CD4-positive, alpha-beta T cell (primary cell): ENCODE measurements at places on chromosomes 1 and 21.

GRCh38 chr1:102942324-102942723 lies 166.0 kb downstream of the COL11A1 start:
- no peak for DNase-seq
- no peaks in the 10 kb centered on the region for H3K27me3 ChIP-seq
- H3K4me3 ChIP-seq = no peak overlapping the region
- H3K4me1 ChIP-seq = no peaks in the 10 kb centered on the region
- H3K27ac ChIP-seq = no peak overlapping the region

GRCh38 chr1:32884726-32885125 lies 1.6 kb upstream of the HPCA start:
- H3K4me1 ChIP-seq = peaks cover 13% of the 10 kb centered on the region
- no peak overlapping the region for H3K4me3 ChIP-seq
- peaks cover 71% of the 10 kb centered on the region for H3K27me3 ChIP-seq
- DNase-seq = no peak
- no peaks in the 10 kb centered on the region for H3K36me3 ChIP-seq

- H3K27me3 ChIP-seq = no peaks in the 10 kb centered on the region
- H3K4me3 ChIP-seq = no peak overlapping the region
- H3K4me1 ChIP-seq = no peaks in the 10 kb centered on the region
Observed at GRCh38 chr1:224404916-224405603, 29.5 kb downstream of the WDR26 start.

- no peaks in the 10 kb centered on the region for H3K4me1 ChIP-seq
- H3K4me3 ChIP-seq = no peak overlapping the region
- peaks cover 2% of the 10 kb centered on the region for H3K27me3 ChIP-seq
- no peak overlapping the region for H3K27ac ChIP-seq
- no peak for DNase-seq
Observed at GRCh38 chr1:36536727-36537126, 54.0 kb upstream of the CSF3R start.

- H3K27me3 ChIP-seq = no peaks in the 10 kb centered on the region
- H3K36me3 ChIP-seq = peaks cover 3% of the 10 kb centered on the region
- no peak for DNase-seq
Observed at GRCh38 chr1:20978413-20978812, 191.3 kb upstream of the HP1BP3 start.

GRCh38 chr1:204146309-204146708 lies 5.5 kb downstream of the ETNK2 start:
- H3K36me3 ChIP-seq = no peaks in the 10 kb centered on the region
- no peak overlapping the region for H3K4me3 ChIP-seq
- peaks cover 6% of the 10 kb centered on the region for H3K4me1 ChIP-seq
- DNase-seq = no peak
- no peak overlapping the region for H3K27ac ChIP-seq
- no peaks in the 10 kb centered on the region for H3K27me3 ChIP-seq

DNA sequence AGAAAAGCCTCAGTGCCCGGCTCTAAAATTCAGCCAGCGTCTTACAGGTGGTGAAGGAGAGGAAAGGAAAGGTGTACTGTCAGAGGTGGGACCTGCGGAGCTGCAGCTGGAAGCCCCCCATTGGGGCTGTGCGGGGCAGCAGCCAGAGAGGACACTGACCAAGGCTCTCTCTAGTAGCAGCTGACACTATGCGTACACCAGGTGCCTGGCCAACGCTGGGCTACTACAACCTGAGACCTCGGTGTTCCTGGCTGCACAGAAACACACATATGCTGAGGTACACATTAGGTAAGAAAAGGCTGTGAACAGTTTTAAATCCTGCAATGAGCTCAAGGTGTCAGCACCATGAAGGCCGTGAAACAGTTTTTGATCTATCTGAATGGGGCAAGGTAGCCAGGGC lies 55.5 kb upstream of the EDN2 start:
- H3K36me3 ChIP-seq = peaks cover 6% of the 10 kb centered on the region
- H3K27ac ChIP-seq = no peak overlapping the region
- no peaks in the 10 kb centered on the region for H3K27me3 ChIP-seq
- H3K4me3 ChIP-seq = no peak overlapping the region
- peaks cover 9% of the 10 kb centered on the region for H3K4me1 ChIP-seq
- no peak for DNase-seq

GRCh38 chr1:54137534-54138061 lies 15.2 kb downstream of the CDCP2 start:
- H3K27me3 ChIP-seq = no peaks in the 10 kb centered on the region
- no peaks in the 10 kb centered on the region for H3K4me1 ChIP-seq
- no peak for DNase-seq
- no peak overlapping the region for H3K27ac ChIP-seq
- no peak overlapping the region for H3K4me3 ChIP-seq
- H3K36me3 ChIP-seq = no peaks in the 10 kb centered on the region

DNA sequence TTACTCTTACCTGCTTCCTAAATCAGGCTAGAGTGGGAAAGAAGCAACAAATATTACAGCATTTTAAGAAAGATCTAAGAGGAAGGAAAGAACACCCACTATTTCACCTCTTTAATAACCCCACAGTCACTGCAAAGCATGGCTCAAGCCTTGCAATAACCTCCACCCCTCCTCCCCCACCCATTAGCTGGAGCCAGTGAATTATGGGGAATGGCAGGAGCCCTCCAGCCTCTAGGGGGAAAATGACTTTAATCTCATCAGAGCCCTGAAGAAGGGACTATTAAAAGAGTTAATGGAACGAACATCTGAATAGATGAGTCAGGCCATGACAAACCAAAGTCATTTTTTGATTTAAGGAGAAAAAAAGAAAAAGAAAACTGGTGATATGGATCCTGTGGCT lies 630.7 kb upstream of the PLXNA2 start:
- no peak overlapping the region for H3K27ac ChIP-seq
- no peaks in the 10 kb centered on the region for H3K27me3 ChIP-seq
- DNase-seq = no peak
- no peaks in the 10 kb centered on the region for H3K36me3 ChIP-seq
- H3K4me1 ChIP-seq = no peaks in the 10 kb centered on the region
- H3K4me3 ChIP-seq = no peak overlapping the region

GRCh38 chr1:1760715-1761114 lies 17.6 kb downstream of the NADK start:
- H3K4me1 ChIP-seq = no peaks in the 10 kb centered on the region
- DNase-seq = no peak
- no peak overlapping the region for H3K27ac ChIP-seq

DNA sequence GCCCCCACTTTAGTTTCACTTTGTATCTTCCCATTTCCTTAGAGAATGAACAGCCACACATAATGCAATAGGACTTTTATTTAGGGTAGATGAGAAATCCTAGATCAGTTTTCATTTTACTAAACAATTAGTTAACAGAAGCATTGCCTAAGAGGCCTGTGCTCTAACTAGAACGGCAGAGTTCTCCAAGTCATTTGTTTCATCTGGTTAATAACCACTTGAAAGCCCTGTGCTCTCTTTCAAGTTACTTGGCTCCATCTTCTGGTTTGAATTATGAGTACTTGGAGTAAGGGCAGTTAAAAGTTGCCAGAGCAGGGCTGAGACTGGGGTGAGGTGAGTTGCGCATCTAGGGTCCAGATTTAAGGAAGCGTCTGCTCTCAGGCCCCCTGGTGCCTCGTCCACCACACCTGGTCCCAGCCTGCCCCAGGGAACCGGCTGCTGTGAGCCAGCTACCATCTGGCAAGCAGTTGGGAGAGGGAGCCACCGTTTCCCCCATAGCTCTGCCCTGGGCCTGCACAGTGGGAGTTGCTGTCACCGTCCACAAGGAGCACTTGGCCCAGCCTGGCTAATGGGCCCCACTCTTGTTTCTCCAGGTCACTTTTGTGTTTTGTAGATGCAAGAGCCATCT lies 18.1 kb upstream of the SLC44A3 start:
- H3K4me1 ChIP-seq = peaks cover 5% of the 10 kb centered on the region
- H3K27me3 ChIP-seq = no peaks in the 10 kb centered on the region
- H3K4me3 ChIP-seq = no peak overlapping the region

DNA sequence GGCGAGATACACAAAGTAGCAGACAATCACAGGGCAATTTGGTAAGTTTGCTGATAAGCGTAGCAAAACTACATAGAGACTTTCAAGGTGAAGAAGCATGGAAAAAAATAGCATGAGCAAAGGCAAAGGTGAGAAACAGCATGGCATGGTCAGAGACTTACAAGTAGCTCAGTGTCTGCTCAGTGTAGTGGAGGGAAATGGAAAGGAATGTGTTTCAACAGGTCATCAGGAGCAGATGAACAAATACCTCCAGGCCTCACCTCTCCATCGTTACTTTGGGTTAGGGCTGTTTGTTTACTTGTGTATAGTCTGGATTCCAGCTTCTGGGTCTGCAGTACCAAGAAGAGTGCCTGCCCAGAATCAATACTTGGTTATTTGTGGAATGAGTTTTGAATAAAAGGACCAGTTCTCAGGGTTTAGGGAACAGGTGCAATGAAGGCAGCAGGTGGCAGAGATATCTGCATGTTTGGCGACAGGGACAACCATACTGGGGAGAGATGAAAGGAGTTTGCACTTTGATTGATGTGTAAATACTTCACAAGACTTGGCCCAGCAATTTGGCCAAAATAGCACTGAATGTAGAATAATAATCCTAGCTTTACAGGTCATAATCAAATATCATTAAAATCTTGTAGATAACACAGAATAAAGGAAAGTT lies 97.0 kb upstream of the FGGY start:
- no peaks in the 10 kb centered on the region for H3K36me3 ChIP-seq
- no peak for DNase-seq
- H3K27me3 ChIP-seq = no peaks in the 10 kb centered on the region
- H3K4me1 ChIP-seq = no peaks in the 10 kb centered on the region
- H3K4me3 ChIP-seq = no peak overlapping the region

- H3K4me3 ChIP-seq = no peak overlapping the region
- DNase-seq = no peak
Observed at GRCh38 chr21:42799516-42799915, 79.8 kb downstream of the WDR4 start.

- no peak for DNase-seq
- H3K4me1 ChIP-seq = no peaks in the 10 kb centered on the region
- no peak overlapping the region for H3K4me3 ChIP-seq
- no peaks in the 10 kb centered on the region for H3K36me3 ChIP-seq
- H3K27ac ChIP-seq = no peak overlapping the region
Observed at GRCh38 chr1:201603613-201604232, 64.8 kb downstream of the NAV1 start.

GRCh38 chr1:195462646-195463045 lies 1145.6 kb downstream of the KCNT2 start:
- no peaks in the 10 kb centered on the region for H3K36me3 ChIP-seq
- no peak for DNase-seq
- no peak overlapping the region for H3K4me3 ChIP-seq
- no peaks in the 10 kb centered on the region for H3K27me3 ChIP-seq
- H3K27ac ChIP-seq = no peak overlapping the region
- H3K4me1 ChIP-seq = no peaks in the 10 kb centered on the region

DNA sequence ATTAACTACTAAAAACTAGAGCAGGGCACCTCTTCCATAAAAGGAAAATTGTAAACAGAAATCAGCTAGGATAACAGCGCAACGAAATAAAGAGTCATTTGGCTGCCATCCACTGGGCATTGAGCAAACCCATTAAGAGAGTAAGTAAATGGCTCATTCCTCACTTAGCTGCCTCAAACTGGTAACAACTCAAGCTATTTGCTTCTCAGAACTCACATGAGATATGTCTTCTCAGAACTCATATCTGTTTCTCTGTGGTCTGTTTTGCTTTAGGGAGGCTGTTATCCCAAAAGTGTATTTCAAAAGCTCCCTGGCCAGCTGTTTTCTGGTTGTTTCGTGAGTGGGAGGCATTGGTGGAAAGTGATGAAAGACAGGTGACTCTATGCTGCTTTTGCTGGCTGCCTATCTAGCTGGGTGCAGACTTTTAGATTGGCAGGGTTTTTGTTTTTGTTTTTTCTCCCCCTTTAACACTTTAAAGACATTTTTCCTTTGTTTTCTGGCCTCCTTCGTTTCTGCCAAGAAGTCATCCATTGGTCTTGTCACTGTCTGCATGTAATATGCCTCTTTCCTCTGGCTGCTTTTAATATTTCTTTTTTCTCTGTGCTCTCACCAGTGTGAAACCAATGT lies 269.2 kb upstream of the RGS18 start:
- no peaks in the 10 kb centered on the region for H3K36me3 ChIP-seq
- H3K27ac ChIP-seq = no peak overlapping the region
- DNase-seq = no peak
- no peaks in the 10 kb centered on the region for H3K4me1 ChIP-seq
- H3K27me3 ChIP-seq = no peaks in the 10 kb centered on the region
- no peak overlapping the region for H3K4me3 ChIP-seq

DNA sequence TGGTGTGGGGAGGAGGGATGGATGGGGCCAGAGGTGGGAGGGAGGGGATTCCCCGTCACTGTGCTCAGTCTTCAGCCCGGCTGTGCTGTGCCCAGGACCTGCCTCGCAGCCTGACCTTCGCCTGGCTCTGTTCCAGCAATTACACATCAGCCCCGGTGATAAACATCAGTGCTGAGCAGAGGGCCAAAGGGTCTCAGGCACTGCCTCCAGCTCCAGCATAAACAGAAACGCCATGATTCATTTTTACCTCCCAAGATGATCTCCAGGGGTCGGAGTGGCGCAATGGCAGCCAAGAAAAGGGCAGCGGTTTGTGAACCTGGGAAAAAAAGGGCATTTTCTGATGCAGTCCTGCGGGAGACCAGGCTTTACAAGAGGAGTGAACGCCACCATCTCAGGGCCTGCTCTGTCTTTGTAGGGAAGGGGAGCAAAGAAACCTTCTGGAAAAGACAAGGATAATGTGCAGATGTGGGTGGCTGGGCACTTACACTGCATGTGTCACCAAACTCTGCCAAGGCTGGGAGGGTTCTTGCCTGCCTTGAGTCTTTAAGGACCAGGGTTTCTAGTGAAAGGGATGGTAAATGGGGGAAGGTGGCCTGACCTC lies 28.1 kb downstream of the SHISA4 start:
- H3K4me3 ChIP-seq = no peak overlapping the region
- no peaks in the 10 kb centered on the region for H3K36me3 ChIP-seq
- DNase-seq = no peak
- no peak overlapping the region for H3K27ac ChIP-seq
- H3K27me3 ChIP-seq = no peaks in the 10 kb centered on the region
